ENCODE measurements at places on chromosomes 2 and 18.
A peak's percentile ranks its signal among the peaks of the same experiment; 100 is the strongest.

DNA sequence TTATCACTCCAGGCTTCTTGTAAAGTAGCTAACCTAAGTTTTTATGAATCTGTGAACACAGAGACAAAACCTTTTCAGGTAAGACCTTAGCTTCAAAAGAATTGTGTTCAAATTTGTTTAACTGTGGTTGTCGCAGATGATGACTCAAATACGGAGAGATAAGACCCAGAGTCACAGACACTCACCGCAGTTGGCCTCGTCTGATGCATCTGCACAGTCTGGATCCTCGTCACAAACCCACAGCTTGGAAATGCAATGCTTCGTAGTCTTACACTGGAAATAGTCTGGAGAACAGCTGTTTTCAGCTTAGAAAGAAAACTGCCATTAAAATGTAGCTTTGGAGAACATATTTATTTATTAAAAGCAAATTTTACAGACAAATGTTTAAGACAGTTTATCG is 1662.1 kb upstream of the NXPH2 start:
- DNase-seq, result peak; percentile 26

GRCh38 chr2:127401757-127402695 is 14.3 kb upstream of the MAP3K2 start:
- no peak for DNase-seq

- DNase-seq, result peak; percentile 69
These were observed 1.3 kb upstream of the LYPD1 start for GRCh38 chr2:132671151-132671835.

DNA sequence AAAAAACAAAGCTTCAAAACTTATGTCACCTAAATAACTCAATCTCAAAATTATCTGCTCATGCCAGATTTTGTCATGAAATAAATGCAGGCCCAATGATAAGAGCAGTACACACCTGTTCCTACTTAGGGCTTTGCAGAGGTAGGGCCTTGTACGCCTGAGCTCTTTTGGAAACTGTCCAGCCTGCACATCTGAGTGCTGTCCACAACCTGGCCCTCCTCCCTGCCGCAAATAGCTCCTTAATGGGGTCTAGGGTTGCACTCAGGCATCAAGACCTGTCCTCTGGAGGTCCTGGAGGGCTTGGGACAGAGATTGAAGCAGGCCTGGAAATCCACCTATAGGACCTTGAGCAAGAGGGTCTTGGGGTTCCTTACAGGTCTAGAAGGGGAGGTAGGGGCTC is 115.4 kb upstream of the CCDC195 start:
- no peak for DNase-seq

- peak; percentile 48 for DNase-seq
These were observed 48.7 kb downstream of the SERTAD2 start for GRCh38 chr2:64605026-64605471.

DNA sequence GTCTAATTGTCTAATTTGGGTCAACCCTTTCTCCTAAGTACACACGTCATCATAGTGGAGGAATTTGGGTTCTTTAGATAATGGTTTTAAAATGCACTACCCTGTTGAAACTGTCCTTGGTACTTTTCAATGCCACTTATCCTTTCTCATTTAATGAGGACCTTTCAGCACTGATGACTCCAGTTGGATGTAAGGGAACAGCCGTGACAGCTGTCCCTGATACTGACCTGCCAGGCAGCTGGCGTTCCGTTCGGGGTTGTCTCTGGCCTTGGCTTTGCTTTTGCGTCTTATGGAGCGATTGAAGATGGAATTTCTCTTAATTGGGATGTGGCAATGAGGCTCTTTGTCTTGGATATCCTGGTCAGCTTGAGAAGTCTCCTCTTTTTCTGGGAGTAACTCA is 38.7 kb downstream of the NGEF start:
- DNase-seq, result no peak

- DNase-seq, result no peak
These were observed 30.0 kb upstream of the TWIST2 start for GRCh38 chr2:238817891-238818290.

Measured in skeletal muscle cell (primary cell).